ENCODE measurements at places on chromosomes 3 and 15. TPM values are rescaled to one million over a fixed set of nuclear protein-coding genes. Genes with fewer than 3 reads are reported as not detected.

The STX19 gene
- total RNA-seq = 1.2 TPM

The TERB2 gene
- total RNA-seq = not detected

The CSK gene
- 20.3 TPM for total RNA-seq

The CAPN3 gene
- 5.1 TPM for total RNA-seq

The SNTN gene
- total RNA-seq = not detected

The SAMD7 gene
- total RNA-seq = not detected

The THAP10 gene
- 1.5 TPM for total RNA-seq

The PTH1R gene
- total RNA-seq = 12.6 TPM

The KLHL18 gene
- 20.8 TPM for total RNA-seq

The GPR156 gene
- total RNA-seq = 1.2 TPM

The LRRC31 gene
- not detected for total RNA-seq

The PATL2 gene
- total RNA-seq = 0.79 TPM

The BAHD1 gene
- 14.5 TPM for total RNA-seq

The GREM1 gene
- 0.65 TPM for total RNA-seq

The ZBBX gene
- not detected for total RNA-seq

The CCR3 gene
- 0.33 TPM for total RNA-seq

The IMPG2 gene
- total RNA-seq = 1.2 TPM

The WDR93 gene
- 0.39 TPM for total RNA-seq

The TEX55 gene
- total RNA-seq = not detected

The SUCNR1 gene
- not detected for total RNA-seq

The ARGFX gene
- total RNA-seq = not detected

The DNAH12 gene
- total RNA-seq = 0.11 TPM

Data from placental epithelial cell (primary cell).